ENCODE measurements at places on chromosomes 3 and 15. TPM values are rescaled to one million over a fixed set of nuclear protein-coding genes. Genes with fewer than 3 reads are reported as not detected.

GRCh38 chr3:119401503-119402440 is 61.6 kb downstream of the TMEM39A start:
- no peaks in the 10 kb centered on the region for H3K4me1 ChIP-seq
- no peak for DNase-seq
- no peaks in the 10 kb centered on the region for H3K27me3 ChIP-seq

- no peaks in the 10 kb centered on the region for H3K36me3 ChIP-seq
- DNase-seq = no peak
- peaks cover 15% of the 10 kb centered on the region for H3K4me1 ChIP-seq
- no peak overlapping the region for H3K27ac ChIP-seq
- H3K4me3 ChIP-seq = no peak overlapping the region
- no peaks in the 10 kb centered on the region for H3K27me3 ChIP-seq
These were observed 2.9 kb downstream of the GNAT1 start for GRCh38 chr3:50194128-50194902.

DNA sequence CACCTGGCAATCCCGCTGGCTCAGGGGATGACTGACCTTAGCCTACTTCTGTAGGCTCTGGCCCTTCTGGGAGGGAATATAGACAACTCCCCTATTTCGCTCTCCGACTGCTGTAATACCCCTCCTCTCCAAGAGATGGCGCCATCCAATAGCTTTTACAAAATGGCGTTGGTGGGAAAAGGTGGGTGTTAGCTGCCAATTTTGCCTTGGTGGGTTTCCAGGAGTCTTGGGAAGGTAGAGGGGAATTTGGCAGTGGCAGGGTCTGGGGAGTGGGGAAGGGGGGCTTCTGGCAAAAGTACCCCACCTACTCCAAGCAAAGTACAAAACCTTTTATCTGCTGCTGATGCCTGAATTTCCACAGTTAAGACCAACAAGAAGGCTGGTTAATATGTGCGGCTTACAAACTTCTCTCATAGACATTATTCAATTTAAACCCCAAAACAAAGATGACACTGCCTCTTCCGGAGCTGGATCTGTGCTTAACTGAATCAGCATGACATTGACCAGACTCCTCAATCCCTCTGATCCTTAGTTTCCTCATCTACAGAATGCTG is 62.1 kb downstream of the RASGRF1 start:
- peak; percentile 52 for DNase-seq
- no peak overlapping the region for H3K4me3 ChIP-seq
- H3K4me1 ChIP-seq = no peaks in the 10 kb centered on the region
- no peaks in the 10 kb centered on the region for H3K27me3 ChIP-seq

- DNase-seq = no peak
- H3K27ac ChIP-seq = no peak overlapping the region
- no peaks in the 10 kb centered on the region for H3K36me3 ChIP-seq
- H3K27me3 ChIP-seq = no peaks in the 10 kb centered on the region
- no peak overlapping the region for H3K4me3 ChIP-seq
These were observed 422.7 kb downstream of the PLCL2 start for GRCh38 chr3:17307482-17307881.

The C15orf62 gene
- total RNA-seq = 0.33 TPM

The SENP8 gene
- total RNA-seq = 2.9 TPM

The GHSR gene
- total RNA-seq = not detected

The PLS1 gene
- 36.1 TPM for total RNA-seq

The FBXW12 gene
- not detected for total RNA-seq

Data from Panc1 (cell line).